H1 (cell line): ENCODE measurements at places on chromosomes 12 and 14. TPM values are rescaled to one million over a fixed set of nuclear protein-coding genes. Genes with fewer than 3 reads are reported as not detected.

GRCh38 chr12:91413581-91414546 is 231.2 kb upstream of the DCN start:
- DNase-seq: no peak

DNA sequence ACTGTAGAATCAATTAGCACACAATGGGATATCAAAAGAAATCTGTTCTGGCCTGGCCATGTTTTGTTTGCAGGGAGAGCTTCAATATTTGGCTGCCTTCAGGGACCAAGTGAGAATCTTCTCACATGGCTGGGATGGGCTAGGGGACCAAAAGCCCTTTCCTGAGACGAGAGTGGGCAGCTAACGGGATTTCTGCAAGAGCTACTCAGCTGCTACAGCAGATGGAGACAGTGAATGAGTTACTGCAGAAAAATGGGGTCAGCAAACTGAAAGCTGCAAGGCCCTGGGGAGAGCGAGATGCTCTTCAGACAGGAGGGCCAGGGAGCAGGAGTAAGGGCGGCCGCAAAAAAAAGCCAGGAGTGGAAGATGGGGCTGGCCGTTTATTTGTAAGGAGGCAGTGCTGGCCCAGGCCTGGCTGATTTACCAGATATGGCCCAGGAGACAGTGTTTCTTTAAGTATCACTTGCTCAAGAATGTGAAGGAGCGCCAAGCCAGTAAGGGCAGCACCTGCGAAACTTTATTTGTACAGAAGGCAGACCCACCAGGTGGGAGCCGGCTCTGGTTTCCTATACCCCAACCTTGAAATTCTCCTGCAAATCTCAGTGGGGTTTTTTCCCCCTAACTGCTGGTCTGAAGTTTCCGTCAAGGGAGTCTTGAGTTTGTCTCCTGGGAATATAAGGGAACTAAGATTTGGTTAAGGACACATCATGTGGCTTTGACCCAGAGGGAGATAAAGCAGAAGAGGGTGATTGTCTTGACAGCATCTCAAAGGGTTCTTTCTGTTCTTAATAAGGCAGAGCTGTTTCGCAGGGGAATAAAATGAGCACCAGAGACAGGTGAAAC is 57.8 kb downstream of the SSH1 start:
- no peak for DNase-seq

GRCh38 chr14:30507209-30507608 is 51.7 kb upstream of the G2E3 start:
- DNase-seq: no peak

Gene OR4E2
- not detected in 2 replicates for total RNA-seq

Gene ACVRL1
- 0.09 TPM in 1 of 2 replicates, not detected in the other for total RNA-seq

- DNase-seq: no peak
These were observed 44.1 kb upstream of the KCNJ8 start for GRCh38 chr12:21818627-21819026.

Gene C12orf60
- 1.2 and 1.5 TPM in 2 replicates for total RNA-seq
